ENCODE measurements at places on chromosomes 2 and 18.

DNA sequence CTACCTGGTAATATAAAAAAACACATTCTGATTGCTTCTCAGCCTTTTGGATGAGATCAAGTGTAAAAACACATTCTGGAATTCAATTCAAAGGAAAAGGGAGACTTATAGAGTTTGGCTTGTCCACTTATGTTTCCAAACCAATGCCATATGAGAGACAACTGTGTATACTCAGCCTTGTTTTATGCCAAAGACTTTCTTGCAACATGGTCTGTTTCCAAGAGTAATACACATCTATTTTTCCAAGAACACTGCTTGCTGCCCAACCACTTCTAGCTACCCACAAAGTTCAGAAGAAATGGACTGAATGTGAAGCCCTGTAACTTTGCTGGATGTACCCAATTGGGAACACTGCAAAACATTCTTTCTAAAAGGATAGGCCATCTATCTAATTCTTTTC is 48.0 kb upstream of the GRB14 start:
- no peak for DNase-seq

GRCh38 chr2:56053679-56054078 is 130.1 kb upstream of the EFEMP1 start:
- no peak for DNase-seq

GRCh38 chr2:72603481-72603880 is 222.4 kb downstream of the EXOC6B start:
- DNase-seq, result no peak

GRCh38 chr2:84678214-84678613 is 161.9 kb downstream of the DNAH6 start:
- no peak for DNase-seq
